ENCODE measurements at places on chromosomes 3 and 15. TPM values are rescaled to one million over a fixed set of nuclear protein-coding genes. Genes with fewer than 3 reads are reported as not detected.
A peak's percentile ranks its signal among the peaks of the same experiment; 100 is the strongest.

- DNase-seq, result no peak
Observed at GRCh38 chr3:159451482-159451881, 537.2 kb upstream of the IL12A start.

The CMTM6 gene
- 97.2 TPM for total RNA-seq

The IQCF5 gene
- not detected for total RNA-seq

The DNAH12 gene
- 0.23 TPM for total RNA-seq

The CYP11A1 gene
- not detected for total RNA-seq

DNA sequence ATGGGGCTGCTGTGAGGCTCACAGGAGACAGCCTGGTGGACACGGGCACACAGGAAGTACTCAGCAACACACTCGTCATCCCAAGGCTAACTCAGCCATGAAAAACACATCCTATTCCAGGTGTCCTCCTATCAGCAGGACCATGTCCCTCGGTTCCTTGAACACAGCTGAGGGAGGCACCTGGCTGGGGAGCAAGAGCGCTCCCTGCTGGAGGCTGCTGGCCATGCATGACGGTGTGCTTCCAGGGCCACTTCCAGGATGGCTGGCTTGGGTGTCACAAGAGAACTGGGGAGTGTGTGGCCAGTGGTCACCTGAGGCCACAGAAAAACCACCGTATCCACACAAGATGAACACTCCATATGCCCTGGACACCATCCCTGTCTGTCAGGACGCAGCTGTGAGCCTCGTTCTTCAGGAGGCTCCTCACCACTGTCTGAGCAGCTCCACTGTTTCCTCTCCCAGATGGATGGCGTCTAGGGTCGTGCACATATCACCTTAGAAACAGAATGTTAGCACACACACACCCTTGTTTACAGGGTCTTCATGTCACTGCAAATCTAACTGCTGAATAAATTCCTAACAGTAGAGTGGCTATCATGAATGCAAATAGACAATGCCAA, 31.0 kb downstream of the POC1A start:
- DNase-seq, result peak; percentile 66

DNA sequence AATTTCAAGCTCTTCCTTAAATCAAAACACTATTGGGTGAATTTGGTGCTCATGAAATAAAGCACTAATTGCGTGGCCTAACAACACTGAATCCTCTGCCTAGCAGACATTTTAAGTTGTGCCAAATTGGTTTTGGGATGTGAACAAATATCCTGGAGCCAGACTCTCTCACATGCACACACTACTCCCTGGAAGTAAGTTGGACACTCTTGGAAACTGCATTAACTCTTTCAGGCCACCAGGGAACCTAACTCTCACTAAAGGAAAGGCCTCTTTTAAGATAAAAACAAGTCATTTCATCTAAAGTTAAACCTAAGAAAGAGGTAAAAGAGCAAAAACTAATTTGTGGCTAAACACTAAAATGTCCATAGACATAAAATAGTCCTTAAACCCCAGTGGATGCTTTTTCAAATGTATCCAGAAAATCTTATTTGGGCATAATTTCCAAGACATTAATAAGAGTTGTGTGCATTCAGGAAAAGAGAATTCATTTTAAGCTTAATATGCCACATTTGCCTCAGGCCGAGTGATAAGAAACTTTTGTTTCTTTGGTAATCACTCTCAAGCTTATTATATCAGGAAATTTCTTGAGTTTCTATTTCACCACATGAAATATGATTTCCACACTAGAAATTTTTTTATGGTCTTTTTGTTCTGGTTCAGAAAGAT, 61.8 kb downstream of the ZBTB20 start:
- DNase-seq, result no peak

GRCh38 chr15:85499371-85499887, 119.0 kb downstream of the AKAP13 start:
- DNase-seq, result no peak

DNA sequence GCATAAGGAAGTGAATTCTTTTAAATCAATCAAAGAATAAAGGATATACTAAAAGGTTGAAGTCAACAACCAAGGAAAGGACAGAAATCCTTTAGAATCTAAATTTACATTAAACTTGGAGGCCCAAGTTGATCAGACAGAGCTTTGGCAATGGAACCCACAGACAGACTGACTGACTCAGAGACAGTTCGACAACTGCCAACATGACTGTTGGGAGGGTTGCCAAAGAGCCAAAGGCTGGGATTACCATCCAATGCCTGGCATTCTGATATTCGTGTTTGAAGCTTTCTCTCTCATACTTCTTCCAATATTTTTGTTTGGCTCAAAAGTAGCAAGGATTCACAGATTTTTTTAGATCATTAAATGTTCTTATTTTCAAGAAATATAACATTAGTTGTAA, 406.1 kb downstream of the PLCL2 start:
- DNase-seq, result no peak

DNA sequence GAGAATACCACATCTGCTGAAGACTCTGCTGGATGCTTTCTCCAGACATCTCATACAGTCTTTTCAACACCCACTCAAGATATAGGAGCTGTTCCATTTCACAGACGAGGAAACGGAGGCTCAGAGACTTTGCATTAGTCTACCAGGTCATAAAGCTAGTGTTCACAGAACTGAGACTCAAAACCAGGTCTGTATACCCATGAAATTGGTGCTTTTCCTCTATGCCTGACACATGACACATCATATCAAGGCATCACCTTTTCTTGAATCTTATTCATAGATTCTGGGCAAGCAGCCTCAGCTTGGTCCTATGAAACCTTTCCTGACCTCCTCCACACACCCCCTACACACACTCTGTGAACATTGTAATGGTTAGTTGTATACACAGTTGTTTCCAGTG, 101.2 kb downstream of the LPP start:
- DNase-seq, result no peak

- DNase-seq, result no peak
Observed at GRCh38 chr3:51328206-51328605, 56.9 kb upstream of the MANF start.

GRCh38 chr3:53026382-53027162, 19.3 kb downstream of the SFMBT1 start:
- no peak for DNase-seq

- no peak for DNase-seq
Observed at GRCh38 chr3:191254098-191254873, 55.2 kb downstream of the OSTN start.

DNA sequence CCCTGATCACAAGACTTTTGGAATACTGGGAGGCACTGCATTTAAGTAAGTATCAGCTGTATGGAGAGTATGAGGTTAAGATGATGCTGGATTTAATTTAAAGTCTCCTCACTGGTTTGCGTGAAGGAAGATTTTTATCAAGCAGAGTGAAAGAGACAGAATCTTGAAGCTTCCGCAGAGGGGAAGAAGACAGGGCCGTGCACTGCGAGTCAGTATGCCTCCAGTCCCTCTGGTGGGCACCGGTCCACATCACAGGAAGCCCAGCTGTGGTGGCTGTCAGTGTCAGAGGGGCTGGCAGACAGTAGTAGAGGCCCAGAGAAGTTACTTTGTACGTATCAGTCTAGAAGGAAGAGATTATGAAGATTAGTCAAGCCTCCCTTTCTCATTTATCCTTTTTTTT, 379.0 kb upstream of the TPRG1 start:
- no peak for DNase-seq

GRCh38 chr3:74673326-74673725, 58.9 kb upstream of the CNTN3 start:
- DNase-seq, result no peak

GRCh38 chr3:165070682-165071081, 7.6 kb downstream of the SI start:
- DNase-seq, result no peak

DNA sequence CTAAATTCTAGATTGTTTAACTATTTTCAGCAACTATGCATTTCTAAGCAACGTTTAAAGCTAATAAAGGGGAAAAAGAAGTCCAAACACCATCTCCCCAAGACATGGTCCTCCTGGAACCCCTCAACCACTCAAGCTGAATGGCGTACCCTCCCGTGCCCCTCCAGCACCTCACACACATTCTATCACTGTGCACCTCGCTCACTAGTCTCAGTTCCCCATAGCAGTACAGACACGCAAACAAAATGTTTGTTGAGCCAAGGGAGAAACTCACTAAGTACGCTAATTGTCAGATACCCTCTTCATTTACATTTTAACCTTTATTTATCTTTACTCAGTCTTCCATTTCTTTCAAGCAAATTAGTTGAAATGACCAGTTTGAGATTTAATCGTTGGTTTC, 48.8 kb downstream of the ACAP2 start:
- DNase-seq, result no peak

DNA sequence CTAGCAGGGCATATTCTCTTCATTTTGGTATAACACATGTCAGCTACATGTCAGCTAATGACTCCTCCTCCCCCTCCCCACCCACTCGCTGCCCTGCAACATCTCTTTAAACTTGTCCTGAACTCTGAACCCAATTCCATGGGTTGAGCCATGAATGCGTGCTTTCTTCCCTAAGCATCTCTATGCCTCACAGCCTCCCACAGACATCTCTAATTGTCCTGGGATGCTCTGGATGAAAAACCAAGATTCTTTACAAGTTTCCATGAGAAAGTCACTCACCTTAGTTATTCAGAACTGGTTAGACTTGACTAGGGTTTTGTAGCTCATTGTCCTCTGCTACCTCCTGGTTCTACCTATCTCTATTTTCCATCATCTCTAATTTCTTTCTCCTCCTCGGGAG, 629.1 kb downstream of the TBL1XR1 start:
- no peak for DNase-seq

DNA sequence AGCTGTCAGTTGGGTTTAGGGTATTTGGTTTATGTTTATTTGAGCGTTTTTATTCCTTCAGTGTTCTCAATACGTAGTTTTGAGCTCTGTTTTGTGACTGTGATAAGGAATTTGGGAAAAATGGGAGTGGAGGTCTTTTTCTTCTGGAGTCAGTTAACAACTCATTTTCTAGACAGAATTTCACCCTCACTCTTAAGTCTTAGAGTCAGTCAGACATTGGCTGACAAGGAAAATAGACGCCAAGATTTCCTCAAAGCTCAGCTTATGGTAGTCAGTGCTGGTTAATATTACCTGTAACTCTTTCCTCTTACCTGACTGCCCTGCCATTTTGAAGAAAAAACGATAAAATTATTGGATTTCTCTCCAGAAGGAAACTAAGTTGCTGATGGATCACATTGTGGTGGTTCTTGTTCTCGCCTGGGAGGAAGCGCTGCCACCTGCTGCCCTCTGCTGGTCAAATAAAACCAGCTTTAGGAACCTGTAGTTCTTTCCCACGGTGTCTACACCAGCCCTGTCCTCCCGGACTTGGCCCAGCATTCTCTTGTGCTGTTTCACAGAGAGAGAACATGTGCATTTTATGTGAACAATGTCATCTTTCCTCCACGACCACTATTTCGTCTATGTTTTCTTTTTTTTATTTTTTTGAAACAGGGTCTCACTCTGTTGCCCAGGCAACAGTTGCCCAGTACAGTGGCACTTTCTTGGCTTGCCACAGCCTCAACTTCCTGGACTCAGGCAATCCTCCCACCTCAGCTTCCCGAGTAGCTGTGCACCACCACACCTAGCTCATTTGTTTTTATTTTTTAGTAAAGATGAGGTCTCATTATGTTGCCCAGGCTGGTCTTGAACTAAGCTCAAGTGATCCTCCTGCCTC, 41.4 kb upstream of the UMPS start:
- DNase-seq, result peak; percentile 60

GRCh38 chr15:33242165-33242564, 47.7 kb upstream of the FMN1 start:
- DNase-seq, result no peak

GRCh38 chr3:52052831-52053306, 3.5 kb downstream of the DUSP7 start:
- no peak for DNase-seq

GRCh38 chr3:42632146-42632545, 21.4 kb upstream of the ZBTB47 start:
- no peak for DNase-seq

GRCh38 chr3:113736548-113737089, 9.4 kb downstream of the NAA50 start:
- DNase-seq, result no peak

DNA sequence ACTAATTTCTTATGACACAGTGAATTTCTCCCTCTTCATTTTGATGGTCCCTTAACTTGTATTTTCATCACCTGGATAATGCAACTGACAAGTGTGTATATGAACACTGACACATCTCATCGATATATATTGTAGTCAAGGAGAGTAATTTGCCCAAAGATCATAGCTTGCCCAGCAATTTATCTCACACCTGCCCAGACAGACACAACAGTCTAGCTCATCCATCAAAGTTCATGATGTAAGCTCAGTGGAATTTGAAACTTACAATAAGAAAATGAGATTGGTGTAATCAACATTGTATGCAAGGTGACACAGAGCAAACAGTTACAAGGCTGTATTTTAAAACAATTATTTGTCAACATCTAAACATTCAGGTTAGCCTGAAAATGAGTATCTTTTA, 805.8 kb downstream of the NAALADL2 start:
- no peak for DNase-seq

DNA sequence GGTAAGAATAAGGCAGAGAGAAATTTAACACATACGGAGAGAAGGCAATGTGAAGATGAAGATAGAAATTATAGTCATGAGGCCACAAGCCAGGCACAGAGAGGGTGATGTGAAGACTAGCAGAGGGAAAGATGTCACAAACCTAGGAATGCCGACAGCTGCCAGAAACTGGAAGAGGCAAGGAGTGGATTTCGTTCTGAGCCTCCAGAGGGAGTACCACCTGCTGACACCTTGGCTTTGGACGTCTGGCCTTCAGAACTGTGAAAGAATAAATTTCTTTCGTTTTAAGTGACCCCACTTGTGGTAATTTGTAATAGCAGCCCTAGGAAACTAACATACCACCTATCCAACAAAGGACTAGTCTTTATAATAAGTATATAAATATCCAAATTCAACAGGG, 5.0 kb upstream of the SGO1 start:
- DNase-seq, result no peak

DNA sequence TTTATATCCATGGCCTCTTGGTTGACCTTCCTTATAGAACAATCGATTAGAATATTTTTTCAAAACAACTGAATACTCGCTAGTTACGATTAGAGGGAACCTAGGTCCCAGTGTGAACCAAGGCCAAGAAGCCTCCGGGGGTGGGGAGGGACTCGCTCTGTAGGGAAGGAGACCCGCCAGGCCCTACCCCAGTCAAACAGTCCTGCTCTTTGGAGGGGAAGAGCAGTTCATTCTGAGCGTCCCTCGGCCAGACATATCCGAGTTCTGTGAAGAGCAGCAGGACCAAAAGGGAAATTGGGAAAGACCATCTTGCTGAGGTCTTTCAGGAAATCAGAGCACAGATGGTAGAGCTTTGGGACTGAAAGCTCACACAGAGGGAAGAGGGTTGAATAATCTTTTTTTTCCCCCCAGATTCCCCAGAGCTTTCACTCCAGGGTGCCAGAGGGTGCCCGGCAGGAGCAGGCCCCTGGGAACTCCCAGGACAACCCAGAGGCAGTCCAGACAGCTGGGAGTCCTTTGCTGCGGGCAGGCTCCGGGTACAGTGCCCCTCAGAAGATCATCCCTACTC, 137.2 kb upstream of the HES1 start:
- no peak for DNase-seq

The FEZF2 gene
- total RNA-seq, result not detected

The ETV5 gene
- 0.70 TPM for total RNA-seq

GRCh38 chr15:39591896-39592315, 11.0 kb downstream of the THBS1 start:
- DNase-seq, result no peak

The FMN1 gene
- 35.2 TPM for total RNA-seq

GRCh38 chr3:12194209-12194608, 35.5 kb upstream of the TIMP4 start:
- no peak for DNase-seq

- DNase-seq, result no peak
Observed at GRCh38 chr15:69885173-69885955, 212.4 kb downstream of the TLE3 start.

Data from T-helper 17 cell (primary cell).